ENCODE measurements at places on chromosomes 4 and X.
A peak's percentile ranks its signal among the peaks of the same experiment; 100 is the strongest.

GRCh38 chr4:2792711-2793585 lies at the start of gene SH3BP2:
Gene SH3BP2, plus strand, starts transcription at chr4:2793085. Its CDS starts 27,533 bp downstream, at chr4:2820618.
- DNase-seq: peak; percentile 73

- DNase-seq: no peak
These were observed 81.6 kb downstream of the RASL11B start for GRCh38 chr4:52943677-52944076.

- no peak for DNase-seq
These were observed 77.6 kb downstream of the MAOA start for GRCh38 chrX:43733699-43734098.

GRCh38 chr4:8414377-8414776 lies 26.1 kb downstream of the ACOX3 start:
- no peak for DNase-seq

- no peak for DNase-seq
These were observed 21.7 kb upstream of the ATXN3L start for GRCh38 chrX:13341491-13342101.

- no peak for DNase-seq
These were observed 167.4 kb upstream of the TACR3 start for GRCh38 chr4:103887191-103887590.

DNA sequence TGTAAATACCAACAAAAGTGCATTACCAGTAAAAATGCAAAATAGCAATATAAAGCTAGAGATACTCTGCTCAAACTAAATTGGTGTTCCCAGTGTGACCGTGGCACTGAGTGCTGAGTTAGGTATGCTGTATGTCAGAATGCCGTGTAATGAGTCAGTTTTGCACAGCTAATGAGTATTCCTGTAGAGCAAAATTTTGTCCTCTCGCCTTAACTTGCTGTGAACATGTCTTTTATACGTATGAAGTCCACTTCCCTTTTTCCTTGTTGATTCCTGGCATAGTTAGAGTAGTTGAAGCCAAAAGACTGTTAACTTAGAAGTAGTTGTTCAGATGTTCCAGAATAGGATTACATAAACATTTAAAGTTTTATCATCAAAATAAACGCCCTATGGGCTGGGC lies 11.5 kb downstream of the DCLK2 start:
- DNase-seq: no peak

DNA sequence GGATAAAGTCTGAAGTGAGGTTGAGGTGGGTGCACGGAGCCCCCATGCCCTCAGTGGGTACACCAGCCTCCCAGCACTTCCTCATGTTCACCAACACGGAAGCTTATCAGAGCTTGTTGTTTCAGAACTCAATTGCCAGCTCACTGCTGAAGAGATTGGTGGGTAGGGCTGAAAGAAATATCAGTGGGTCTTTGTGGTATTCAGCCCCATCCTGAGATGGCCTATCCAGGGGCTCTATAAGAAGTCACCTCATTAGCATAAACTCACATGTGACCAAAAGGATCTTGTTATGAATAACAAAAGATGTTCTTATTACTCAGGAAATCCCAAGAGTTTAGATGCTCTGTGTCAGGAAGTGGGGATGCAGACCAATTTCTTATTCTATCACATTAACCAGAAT lies 177.3 kb downstream of the ARHGAP10 start:
- DNase-seq: no peak

- DNase-seq: no peak
These were observed 60.6 kb upstream of the TMLHE start for GRCh38 chrX:155673338-155673737.

GRCh38 chr4:186628058-186628711 lies 72.8 kb upstream of the MTNR1A start:
- DNase-seq: no peak

DNA sequence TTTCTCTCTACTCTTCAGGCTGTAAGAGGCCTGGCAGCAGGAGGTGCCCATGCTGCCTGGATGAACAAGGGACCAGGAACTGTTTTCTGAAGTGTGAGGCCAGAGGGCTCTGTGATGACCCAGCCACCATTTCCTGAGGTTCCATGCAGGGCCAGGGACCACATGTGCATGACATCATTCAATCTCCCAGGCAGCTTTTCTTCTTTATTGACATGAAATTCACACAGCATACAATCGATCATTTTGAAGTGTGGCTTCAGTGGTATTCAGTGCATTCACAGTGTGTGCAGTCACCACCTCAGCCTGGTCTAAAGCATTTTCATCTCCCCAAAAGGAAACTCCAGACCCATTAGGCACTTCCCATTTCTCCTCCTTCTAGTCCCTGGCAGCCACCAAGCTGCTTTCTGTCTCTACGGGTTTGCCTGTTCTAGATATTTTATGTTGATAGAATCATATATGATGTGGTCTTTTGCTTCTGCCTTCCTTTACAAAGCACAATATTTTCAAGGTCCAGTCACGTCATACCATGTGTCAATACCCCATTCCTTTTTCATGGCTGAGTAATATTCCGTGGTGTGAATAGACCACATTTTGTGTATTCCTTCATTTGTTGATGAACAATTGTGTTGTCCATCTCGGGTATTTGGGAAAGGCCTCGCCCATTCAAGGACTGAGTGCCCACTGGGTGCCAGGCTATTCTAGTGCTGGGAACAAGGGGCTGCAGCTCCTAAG lies 93.1 kb downstream of the PSAPL1 start:
- no peak for DNase-seq

DNA sequence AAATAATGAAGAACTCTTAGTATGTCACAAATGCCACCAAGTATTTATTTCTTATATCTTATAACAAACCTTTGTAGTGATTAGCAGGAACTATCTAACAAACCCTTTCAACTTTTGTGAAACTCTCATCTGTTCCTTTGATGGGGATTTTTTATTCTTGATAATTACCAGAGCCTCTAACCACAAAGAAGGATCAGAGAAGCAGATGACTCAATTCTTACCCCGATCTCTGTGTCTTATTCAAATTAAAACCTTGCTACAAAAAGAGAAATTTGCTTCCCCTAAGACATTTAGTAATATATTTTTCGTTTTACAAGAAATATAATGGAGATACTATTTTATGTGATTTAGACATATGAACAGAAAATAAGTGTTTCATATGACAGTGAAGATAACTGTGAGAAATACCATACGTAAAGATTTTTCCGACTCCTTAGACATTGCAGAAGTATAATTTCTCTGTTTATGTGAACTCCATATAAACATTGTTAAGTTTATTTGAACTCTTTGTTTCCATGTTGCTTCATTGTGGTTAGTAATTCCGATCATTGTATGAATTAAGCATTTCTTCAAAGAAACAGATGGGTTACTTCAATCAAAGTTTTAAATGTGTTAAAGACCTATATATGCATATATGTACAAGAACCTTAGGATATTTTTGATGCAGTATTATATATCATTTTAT lies 205.4 kb downstream of the CFAP299 start:
- no peak for DNase-seq

- DNase-seq: no peak
These were observed 43.1 kb downstream of the MRPL1 start for GRCh38 chr4:77905651-77906263.

- DNase-seq: no peak
These were observed 48.4 kb downstream of the PRKG2 start for GRCh38 chr4:81166458-81167160.

DNA sequence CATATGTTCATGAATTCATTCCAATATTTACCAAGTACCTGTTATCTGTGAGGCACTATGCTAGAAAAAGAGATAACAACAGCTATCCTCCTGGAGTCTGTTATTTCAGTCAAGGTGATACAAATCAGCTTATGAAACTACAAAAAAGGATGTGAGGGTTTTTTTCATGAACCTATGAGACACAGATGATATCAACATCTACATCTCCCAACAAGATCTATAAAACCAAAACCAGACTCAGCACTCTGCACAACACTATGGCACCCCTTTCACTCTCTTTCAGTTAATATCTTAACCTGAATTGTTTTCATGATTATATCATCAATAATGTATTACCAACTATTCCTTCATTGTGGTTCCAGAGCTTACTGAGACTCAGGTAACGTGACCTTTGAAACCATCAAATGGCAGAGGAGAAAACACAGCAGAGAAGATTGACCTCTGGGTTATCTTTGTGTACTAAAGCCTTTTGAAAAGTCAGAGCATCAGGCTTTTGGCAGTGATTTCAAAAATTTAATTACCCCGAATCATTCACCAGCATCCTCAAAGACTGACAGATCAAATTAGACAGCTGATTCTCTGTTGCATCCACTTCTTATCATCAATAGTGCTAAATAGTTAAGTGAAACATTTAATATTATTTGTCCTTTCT lies 244.6 kb upstream of the FTHL17 start:
- DNase-seq: no peak

GRCh38 chr4:94446386-94446785 lies 5.4 kb upstream of the PDLIM5 start:
- DNase-seq: no peak

DNA sequence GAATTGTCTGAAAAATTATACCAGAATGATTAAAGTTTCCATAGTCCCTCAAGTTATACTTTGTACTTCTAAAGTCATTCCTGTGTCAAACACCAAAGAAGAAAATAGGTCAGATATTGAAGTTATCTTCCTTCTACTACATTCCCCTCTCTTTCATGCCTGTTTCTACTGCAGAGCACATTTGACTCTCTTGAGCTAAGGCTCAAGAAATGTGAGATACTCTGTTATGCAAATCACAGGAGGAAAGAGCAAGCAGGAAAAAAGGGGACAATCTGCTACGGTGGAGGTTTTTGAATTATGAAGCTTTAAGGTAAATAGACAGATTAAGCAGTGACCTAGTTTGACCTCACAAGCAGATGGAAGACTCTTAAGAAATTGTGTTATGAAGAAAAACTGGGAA lies 198.9 kb upstream of the LDB2 start:
- DNase-seq: no peak

DNA sequence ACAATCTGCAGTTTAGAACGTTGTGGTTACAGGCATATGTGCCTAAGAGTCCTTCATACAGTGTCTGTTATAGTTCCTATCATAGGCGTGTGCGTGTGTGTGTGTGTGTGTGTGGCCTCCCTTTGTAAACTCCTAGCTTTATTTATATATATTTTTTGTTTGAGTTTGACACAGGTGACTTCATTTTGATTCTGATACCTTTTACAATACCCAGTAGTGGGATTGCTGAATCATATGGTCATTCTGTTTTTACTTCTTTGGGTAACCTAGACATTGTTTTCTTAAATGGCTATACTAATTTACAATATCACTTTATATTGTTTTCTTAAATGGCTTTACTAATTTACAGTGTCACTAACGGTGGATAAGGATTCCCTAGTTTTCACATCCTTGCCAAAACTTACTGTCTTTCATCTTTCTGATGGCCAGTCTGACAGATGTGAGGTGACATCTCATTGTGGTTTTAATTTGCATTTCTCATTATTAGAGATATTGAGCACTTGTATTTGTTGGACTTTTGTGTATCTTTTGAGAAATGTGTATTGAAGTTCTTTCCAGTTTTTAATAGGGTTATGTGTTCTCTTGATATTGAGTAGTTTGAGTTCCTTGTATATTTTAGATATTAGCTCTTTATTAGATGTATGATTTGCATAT lies 211.1 kb upstream of the NUDT6 start:
- DNase-seq: no peak

DNA sequence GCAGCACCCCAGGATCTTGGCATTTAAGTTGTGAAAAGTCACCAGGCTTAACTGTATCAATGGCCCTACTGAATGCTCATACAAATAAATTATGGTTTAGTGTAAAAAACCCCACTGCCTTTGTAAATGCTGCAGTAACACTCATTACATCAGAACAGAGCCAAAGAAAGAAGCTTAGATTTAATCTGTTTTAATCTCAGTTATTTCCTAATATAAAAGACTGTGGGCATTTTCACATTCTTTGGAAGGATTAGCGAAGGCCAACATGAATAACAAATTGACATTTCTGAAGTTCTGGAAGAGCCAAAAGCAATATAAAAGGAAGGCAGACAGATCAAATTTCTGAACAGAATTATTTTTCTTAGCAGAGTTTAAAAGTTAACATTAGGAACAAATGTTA lies 140.0 kb upstream of the HCCS start:
- no peak for DNase-seq

DNA sequence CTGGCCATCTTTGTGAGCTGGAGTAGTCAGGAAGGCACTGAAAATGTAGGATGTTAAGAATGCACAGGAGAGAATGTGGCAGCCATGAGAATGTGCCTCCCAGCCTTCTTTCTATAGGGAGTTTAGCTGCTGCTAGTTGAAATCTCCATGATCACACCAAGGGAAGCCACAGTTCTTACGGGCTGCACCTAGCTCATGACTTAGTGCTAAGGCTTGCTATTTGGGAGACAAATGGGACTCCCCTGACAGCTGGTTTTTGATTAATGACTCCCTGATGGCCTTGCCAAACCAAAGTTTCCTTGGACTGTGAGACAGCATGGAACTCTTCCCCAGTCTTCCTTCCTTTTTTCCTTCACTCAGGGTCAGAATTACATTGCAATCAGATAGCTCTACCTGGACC lies 9.2 kb downstream of the CTSO start:
- DNase-seq: no peak

- no peak for DNase-seq
These were observed 108.2 kb upstream of the PACRGL start for GRCh38 chr4:20592013-20592412.

DNA sequence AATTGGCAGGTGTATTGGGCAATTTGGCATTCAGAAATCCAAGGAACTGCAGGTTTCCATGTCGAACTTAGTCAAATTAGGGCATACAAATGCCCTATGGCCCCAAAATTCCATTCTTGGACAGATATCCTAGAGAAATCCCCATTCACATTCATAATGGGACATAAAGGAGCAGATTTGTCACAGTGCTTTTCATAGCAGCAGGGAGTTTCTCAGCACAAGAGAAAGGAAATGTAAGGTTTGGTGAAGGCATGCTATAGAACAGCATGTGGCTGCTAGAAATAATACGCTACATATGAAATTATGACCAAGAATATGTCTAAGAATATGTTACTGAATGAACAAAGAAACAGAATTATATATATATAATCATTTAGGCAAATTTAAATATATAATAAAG lies 437.5 kb upstream of the BOD1L1 start:
- no peak for DNase-seq

DNA sequence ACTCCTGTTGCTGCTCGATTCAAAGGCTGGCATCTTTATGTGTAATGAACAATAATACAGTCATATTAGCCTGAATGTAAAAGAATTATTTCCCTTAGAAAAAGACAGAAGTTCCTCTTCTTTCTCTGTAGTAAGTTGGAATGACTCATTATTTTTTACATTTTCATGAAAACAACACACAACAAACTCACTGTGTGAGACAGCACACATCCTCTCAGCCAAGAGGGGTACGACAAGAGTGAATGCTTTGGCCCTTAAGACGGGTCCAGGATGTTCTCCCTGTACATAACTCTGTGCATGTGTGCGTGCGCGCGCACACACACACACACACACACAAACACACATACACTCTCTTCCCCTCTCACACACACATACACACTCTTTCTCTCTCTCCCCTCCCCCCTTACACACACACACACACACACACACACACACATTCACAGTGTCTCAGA lies 72.8 kb downstream of the MANBA start:
- no peak for DNase-seq

DNA sequence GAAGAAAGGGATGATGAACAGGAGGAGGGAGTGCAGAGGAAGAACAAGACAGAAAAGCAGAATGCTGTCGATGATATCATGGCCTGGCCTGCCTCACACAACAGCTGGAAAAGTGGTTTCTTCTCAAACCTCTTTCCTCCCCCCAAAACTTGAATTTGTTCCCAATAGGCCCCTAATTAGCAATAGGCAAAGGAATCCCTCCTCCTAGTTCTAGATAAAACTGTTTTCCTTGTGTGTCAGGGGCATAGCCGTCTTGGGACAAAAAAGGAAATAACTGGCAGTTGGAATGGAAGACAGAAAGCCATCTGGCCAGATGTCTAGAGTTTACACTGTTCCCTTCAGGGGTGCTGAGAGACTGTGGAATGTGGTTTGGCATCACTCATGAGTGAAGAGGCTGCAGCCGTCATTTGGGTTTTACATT lies 177.8 kb upstream of the C1QTNF7 start:
- no peak for DNase-seq

Measured in GDM1 (cell line).